ENCODE measurements at places on chromosomes 6 and 20. TPM values are rescaled to one million over a fixed set of nuclear protein-coding genes. Genes with fewer than 3 reads are reported as not detected.

- DNase-seq = no peak
Measured at GRCh38 chr6:104955927-104956730, 778 bp upstream of the LIN28B start.

GRCh38 chr20:21376626-21377025 lies 20.7 kb downstream of the NKX2-4 start:
- DNase-seq = peak; percentile 23

DNA sequence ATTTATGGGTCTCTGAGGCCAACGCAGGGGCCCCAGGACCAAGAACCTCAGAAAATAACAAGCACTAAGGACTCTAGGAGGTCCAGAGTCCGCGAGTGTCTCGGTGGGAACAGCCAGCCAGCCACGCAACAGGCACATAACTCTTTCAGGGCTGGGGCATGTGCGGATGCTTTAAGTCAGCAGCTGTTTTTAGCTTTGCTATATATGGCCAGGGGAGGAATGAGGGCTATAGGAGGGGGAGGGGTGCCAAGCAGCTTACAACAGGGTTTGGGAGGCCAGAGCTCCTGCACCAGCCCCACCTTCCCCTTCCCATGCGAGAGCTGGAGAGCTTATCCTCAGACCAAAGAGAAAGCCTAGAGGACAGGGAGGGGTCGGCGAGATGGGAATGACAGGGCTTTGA lies 6.2 kb downstream of the JPH2 start:
- DNase-seq = no peak

DNA sequence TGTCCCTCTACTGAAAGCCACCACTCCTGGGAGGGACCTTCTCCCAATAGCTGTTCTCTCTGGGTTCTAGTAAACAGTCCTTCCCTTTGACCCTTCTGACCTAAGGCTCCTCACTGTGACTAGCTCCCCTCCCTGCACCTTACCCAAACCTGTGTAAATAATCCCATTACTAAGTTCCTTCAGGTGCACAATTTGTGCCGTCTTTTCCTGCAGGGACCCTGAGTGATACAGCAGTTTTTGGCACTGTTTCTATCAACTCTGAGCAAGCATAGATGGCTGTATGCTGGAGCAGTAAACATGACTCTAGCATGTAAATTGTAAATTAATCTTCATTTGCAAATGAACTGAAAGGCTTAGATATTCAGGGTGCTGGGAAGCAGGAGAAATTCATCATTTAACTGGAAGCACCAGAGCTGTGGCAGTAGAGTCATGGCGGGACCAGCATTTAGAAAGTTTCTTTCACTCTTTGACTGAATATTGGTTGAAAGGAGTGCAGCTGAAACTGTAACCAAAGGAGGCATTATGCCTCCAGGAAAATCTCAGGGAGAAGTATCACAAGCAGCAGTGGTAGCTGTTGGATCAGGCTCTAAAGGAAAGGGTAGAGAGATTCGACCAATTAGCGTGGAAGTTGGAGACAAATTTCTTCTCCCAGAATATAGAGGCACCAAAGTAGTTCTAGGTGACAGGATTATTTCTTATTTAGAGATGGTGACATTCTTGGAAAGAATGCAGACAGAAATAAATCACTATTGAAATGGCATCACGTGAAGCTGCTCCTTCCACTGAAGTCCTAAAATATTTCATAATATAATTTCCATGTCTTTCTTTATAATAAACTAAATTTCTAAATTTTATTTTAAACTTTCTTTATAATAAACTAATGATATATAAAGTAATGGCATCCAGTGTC lies 117.8 kb downstream of the TCP11 start:
- no peak for DNase-seq

DNA sequence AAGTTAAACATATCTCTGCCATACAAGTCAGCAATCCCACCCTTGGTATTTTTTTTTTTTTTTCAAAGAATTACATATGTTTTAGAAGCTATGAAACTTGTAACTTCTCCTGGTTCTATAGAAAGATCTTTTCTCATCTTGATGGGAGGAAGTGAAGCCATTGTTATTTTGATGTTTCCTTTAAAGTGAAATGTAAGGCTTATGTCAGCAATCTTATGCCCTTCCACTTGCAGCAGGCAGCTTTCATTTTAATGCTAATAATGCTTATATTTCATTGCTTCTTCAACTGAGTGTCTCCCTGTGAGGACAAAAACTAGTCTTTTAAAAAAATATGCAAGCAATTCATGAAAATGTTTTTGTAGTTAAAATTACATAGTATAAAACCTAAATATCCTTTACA lies 1614.7 kb downstream of the KHDRBS2 start:
- no peak for DNase-seq

DNA sequence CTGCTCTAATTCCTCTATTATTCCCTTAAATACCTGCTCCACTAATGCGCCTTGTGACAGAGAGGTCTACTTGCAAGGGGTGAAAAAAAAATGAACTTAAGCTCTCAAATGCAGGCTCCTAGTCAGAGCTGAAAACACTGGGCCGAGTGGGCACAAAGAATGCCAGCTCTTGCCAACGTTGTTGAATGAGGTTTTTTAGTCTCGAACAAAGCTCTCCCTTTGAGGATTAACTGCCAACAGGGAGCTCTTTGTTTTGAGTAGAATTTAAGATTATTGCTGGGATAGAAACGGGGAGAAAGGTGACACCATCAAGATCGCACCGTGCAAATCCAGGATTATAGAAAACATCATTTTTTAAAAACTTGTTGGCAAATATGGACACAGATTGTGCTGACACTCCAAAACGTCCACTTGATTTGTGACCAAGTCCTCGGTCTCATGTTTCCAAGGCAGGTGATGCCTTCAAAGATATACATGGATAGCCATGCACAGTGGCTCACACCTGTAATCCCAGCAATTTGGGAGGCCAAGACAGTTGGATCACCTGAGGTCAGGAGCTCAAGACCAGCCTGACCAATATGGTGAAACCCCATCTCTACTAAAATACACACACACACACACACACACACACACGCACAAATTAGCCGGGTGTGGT lies 163.2 kb downstream of the BMP7 start:
- no peak for DNase-seq

DNA sequence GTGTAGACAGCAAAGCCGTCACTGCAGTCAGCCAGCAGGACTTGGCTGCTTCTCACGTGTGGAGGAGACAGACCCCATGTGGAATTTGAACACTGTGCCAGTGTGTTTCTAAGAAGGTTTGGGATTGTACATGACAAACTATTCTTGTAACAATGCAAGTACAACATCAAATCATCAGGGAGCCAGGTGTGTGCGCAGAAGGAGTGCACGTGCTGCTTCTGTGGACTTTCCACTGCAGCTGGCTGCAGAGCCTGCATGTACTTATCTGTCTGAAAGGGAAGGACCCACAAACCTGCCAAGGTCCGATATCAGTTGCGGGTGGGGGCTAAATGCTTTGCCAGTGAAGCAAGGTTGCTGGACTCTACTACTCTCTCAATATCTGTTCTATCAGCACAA lies 211.6 kb downstream of the WDR27 start:
- DNase-seq = no peak

DNA sequence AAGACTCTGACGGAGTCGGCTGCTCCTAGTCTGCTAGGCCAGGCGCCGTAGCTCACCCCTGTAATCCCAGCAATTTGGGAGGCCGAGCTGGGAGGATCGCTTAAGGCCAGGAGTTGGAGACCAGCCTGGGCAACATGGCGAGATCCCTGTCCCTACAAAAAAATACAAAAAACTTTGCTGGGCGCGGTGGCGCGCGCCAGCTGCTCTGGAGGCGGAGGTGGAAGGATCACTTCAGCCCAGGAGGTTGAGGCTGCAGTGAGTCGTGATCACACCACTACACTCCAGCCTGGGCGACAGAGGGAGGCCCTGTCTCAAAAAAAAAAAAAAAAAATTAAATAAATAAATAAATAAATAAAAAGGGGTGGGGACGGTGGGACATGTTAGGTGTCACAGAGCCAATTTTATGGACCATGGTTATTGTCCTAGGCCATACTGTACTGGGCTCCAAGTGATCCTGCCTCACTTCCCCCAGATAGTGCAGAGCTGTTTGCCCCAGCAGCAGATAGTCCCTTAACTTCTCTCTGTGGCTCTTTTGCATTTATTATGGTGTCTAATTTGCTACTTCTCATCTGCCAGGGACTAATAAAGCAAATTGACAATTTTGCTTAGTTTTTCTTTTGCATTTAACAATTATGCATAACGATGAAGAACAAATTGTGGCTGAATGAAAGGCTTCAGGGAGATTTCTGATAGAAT lies 5.2 kb downstream of the PI16 start:
- DNase-seq = peak; percentile 90

GRCh38 chr20:58945965-58946631 lies 35.0 kb upstream of the NELFCD start:
- no peak for DNase-seq

- DNase-seq = no peak
Measured at GRCh38 chr6:35590622-35591066, 77.9 kb upstream of the TULP1 start.

GRCh38 chr20:46253391-46253790 lies 54.9 kb downstream of the CDH22 start:
- peak; percentile 88 for DNase-seq

GRCh38 chr20:34045930-34046725 lies 52.4 kb downstream of the RALY start:
- DNase-seq = no peak

DNA sequence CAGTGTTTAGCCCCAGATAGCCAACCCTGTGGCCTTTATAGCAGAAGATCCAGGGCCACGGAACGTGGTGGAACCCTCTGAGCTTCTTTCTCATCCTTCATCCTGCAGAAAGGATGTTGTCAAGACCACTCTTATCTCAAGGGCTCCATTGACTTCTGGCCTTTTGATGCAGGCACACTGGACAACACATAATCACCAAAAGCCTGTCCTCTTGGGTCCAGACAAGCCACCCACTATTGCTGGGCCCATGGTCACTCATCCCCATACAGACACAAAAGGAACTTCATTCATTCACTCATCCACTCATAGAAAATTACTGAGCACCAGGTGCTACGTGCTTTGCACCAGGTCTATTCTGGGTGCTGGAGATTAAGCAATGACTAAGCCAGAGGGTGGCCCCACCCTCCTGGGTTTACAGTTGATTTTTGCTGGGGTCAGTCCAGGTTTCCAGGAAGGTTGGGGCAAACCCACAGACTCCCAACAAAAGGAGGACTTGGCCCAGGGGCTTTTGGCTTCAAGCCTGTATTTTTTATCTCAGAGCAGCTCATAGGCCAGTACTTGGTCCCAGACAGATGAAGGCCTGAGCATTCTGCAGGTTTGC lies 2.4 kb downstream of the CST8 start:
- no peak for DNase-seq

DNA sequence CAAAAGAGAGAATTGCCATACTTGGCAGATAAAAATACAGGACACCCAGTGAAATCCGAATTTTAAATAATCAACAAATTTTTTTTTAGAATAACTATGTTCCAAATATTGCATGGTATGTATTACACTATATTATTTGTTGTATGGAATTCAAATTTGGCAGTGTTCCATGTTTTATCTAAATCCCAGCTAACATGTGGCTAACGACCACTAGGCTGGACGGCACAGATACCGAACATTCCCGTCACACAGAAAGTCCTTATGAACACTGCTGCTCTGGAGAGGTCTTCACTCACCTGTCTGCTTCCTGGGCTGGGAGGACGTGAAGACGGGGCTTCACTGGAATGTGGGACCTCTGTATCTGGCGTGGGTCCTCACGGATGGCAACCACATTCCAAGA lies 32.8 kb downstream of the SNX5 start:
- DNase-seq = no peak

DNA sequence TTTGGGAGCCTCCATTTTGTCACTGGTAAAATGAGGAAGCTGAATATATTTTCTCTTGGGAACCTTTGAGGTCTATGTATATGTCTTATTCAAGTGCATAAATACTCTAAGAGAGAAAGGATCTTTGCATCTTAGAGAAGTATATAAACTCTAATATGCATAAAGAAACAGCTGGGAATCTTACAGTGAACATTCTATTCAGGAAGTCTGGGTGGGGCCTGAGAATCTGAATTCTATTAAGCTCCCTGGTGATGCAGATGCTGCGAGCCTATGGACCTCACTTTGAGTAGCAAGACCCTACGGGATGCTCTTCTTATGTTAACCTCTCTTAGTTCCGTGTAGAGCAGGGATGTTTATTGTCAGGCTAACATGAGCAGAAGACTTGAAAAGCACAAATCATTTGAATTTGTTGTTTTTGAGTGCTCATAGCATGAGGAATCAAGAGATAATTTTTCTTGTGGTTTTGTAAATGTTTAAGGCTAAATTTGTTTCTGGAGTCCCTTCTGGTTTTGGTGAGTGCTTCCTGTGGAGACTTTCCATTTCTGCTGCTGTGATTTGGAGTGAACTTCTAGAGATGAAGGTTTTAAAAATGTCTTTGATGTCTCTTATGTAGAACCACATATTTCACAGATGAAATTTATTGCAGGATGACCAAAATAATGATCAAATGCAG lies 281.2 kb upstream of the JAG1 start:
- DNase-seq = no peak

- no peak for DNase-seq
Measured at GRCh38 chr6:128739112-128739511, 143.8 kb upstream of the LAMA2 start.

- DNase-seq = peak; percentile 26
Measured at GRCh38 chr20:11144114-11144950, 470.5 kb upstream of the JAG1 start.

DNA sequence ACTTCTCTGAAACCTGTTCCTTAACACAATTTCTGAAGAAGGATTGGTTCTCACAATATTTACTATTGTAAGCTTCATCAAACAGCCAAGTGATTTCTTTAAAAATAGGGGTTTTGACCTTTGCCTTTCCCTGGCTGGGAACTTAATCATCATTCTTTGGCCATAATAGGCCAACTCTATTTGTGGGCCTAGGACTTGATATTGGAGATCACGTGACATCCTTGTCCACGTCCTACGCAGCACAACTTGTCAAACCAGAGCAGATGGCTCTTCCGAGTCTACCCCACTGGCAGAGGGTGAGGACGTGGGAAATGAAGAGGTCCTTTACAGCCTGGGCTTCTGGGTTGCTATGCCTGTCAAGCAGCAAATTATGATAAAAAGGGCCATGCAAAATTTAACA lies 1030.6 kb downstream of the KIF16B start:
- peak; percentile 21 for DNase-seq

- no peak for DNase-seq
Measured at GRCh38 chr6:66735106-66735890, 1028.3 kb upstream of the EYS start.

- peak; percentile 92 for DNase-seq
Measured at GRCh38 chr20:21513181-21513663, 642 bp downstream of the NKX2-2 start.

GRCh38 chr6:125197795-125198269 lies 44.3 kb downstream of the TPD52L1 start:
- DNase-seq = peak; percentile 60

SIM1 gene
- total RNA-seq = under 0.01 TPM

ZNF334 gene
- total RNA-seq = 5.0 TPM

GPR6 gene
- total RNA-seq = not detected

STK35 gene
- total RNA-seq = 18.0 TPM

ENPP5 gene
- 5.3 TPM for total RNA-seq

NHSL1 gene
- total RNA-seq = 6.2 TPM

FAM120B gene
- 17.1 TPM for total RNA-seq

FAXC gene
- total RNA-seq = 1.1 TPM

TRIM31 gene
- total RNA-seq = not detected

POU5F1 gene
- total RNA-seq = 0.29 TPM

PPP1R3D gene
- 8.8 TPM for total RNA-seq

CAP2 gene
- 10.0 TPM for total RNA-seq

TNNC2 gene
- total RNA-seq = 0.29 TPM

PACSIN1 gene
- not detected for total RNA-seq

DEF6 gene
- total RNA-seq = 0.72 TPM

COL11A2 gene
- 1.8 TPM for total RNA-seq

All from osteoblast (primary cell).